ENCODE measurements at places on chromosomes 16 and 17. TPM values are rescaled to one million over a fixed set of nuclear protein-coding genes. Genes with fewer than 3 reads are reported as not detected.
A peak's percentile ranks its signal among the peaks of the same experiment; 100 is the strongest.

GRCh38 chr17:43906951-43907424, 348 bp downstream of the MPP2 start:
- DNase-seq: no peak

DNA sequence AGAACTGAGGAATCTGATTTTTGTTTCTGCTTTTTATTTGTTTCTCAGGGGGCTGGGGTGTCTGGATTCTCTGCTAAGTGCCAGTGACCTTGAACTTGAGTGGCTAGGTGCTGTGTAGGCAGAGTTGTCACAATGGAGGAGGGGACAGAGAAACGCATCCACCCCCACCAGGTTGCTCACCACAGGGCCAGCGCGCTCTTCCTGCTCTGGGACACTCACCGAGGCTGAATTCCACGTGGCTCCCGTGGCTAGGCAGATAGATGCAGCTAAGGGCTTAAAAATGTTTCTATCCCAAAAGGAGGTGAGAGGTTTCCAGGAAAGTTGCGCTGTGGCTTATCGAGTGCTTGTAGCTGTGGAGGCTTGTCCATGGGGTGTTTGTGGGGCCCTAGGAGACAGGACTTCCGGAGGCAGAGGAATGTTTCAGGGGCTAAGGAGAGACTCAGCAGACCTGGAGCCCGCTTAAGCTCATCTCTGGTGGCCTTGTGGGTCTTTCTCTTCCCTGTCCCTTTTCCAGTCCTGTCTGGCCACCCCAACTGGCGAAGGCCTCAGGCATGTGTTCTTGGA, 36.8 kb downstream of the ADCY7 start:
- DNase-seq: peak; percentile 84

Gene VMO1
- total RNA-seq: 1.5 TPM

Gene TEX14
- under 0.01 TPM for total RNA-seq

DNA sequence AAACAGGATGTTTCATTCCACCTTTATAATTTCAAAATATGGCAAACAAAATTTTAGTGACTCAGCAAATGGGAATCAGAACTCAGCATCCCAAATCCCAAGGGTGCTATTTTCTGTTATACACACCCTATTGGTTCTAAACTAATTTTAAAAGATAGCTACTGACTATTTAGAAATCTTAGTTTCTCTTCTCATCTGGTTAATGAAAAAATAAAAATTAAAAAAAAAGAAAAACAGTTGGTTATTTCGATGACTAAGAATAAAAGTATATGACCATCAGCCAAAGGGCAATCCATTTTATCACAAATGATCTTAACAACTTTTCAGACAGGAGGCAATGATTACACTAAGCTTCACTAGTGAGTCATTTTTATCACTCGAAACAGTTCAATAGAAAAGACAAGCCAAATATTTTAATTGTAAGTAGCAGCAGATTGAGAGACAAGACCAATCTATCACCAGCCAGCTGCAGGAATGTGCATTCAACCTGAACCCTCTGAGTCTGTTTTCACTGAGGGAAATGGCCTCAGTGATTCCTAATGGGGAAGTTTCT, 15.2 kb downstream of the PHLPP2 start:
- peak; percentile 34 for DNase-seq

GRCh38 chr16:88649924-88650748, 717 bp downstream of the CYBA start:
- DNase-seq: no peak

DNA sequence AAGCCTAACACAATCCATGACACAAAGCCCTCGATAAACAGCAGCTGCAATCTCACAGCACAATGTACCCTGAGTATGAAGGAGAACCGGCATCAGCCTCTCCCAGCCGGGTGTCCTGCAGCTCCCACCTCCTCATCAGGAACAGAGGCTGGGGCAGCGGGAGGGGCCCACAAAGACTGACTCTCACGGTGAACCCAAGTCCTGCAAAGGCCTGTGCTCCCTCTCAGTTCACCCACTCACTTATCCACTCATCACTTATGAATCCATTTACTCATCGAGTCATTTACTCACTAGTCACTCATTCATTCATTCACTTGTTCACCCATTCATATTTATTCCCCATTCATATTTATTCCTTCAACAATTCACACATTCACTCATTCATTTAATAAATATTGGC, 11.6 kb downstream of the ZNF423 start:
- no peak for DNase-seq

DNA sequence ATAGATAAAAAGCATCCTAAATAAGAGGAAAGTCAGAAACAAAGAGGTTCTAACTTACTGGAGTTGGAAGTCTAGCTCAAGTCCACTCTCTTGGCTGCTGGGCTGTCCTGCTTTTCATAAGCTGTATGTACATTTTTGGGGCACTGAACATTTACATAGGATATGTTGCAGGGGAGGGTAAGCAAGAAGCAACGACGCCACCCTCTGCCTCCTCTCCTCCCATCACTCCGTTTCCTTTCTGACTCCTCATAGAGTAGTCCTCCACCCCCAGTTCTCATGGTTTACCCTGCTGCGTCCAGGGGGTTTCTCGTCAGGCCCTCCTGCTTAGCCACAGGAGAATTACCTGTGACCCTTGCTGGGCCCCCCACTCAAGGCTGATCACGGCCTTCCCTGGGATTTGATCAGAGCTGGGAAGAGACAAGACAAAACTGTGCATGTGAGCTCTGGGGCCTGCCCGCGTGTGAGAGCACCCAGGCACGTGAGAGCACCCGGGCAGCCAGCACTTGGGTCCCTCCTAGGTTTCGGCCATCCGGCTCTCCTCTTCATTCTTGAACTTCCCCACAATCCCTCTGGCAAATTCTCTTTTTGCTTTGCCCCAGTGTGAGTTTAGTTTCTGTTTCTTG, 37.1 kb downstream of the TMEM11 start:
- DNase-seq: no peak

Gene TPPP3
- total RNA-seq: 3.8 TPM

GRCh38 chr16:11990702-11991390, 14.3 kb downstream of the SNX29 start:
- no peak for DNase-seq

Gene CPHXL2
- total RNA-seq: not detected

Gene TBC1D3I
- 0.51 TPM for total RNA-seq

Gene ETV4
- 0.51 TPM for total RNA-seq

Gene WFDC1
- total RNA-seq: 34.0 TPM

DNA sequence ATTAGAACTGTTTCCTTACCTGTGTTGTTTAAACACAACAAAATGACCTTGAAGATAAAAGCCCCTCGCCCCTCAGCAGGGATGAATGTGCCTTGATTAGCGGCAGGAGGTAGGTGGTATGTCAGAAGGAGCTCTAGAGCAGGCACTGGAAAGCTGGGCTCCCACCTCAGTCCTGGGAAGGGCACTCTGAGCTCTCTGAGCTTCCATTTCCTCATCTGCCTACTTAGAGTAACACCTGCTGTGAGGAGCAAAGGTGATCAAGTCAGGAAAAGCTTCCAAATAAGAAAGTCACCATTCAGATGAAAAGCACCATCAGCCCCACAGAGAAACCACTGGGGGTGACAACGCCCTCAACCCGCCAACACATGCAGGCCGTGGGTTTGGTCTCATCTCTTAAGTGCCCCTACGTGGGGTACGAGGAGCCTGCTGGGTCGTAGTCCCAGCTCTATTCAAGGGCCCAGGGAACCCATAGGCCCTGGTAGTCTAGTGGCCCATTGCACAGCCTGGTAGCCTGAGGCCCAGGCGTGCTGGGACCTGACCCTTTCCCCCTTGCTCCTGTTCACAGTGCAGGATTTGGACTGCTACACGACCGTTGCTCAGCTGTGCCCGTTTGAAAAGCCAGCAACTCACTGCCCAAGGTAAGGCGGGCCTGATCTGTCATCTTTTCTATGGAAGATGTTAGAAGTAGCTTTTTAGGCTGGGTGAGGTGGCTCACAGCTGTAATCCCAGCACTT, 57.3 kb downstream of the CRISPLD2 start:
- DNase-seq: no peak

DNA sequence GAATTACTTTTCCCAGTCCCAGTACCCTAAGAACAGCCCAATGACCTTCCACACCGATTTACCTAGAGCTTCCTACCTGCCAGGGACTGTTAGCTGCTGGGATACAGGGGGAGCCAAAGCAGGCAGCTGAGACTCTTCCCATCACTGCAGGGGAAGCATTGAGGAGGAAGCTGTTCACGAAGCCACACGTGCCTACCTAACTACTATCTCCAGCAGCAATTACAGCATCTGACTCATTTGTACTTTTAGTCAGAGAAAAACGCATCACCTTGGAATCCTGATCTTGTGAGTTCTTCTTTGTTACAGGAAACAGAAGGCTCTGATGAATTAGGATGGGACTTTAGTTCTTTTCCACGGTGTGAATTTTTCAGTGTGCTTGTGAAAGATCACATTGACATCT, 113.7 kb upstream of the DHX40 start:
- DNase-seq: peak; percentile 71

Gene WDR81
- total RNA-seq: 26.2 TPM

DNA sequence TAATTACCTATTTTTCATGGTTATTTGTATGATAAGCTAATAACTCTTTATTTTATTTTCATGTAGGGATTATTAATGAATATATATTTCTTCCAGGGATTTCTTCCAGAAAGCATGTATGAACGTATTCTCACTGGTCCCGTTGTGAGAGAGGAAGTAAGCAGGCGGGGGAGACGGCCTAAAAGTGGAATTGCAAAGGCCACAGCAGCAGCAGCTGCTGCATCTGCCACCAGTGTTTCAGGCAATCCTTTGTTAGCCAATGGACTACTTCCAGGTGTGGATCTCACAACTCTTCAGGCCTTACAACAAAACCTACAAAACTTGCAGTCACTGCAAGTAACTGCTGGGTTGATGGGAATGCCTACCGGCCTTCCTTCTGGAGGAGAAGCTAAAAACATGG, 110.3 kb upstream of the RBL2 start:
- no peak for DNase-seq

Gene SLC5A11
- under 0.01 TPM for total RNA-seq

GRCh38 chr17:40854175-40854814, 12.7 kb downstream of the KRT12 start:
- DNase-seq: peak; percentile 92

- peak; percentile 97 for DNase-seq
Measured at GRCh38 chr17:49146620-49147306, 14.2 kb downstream of the B4GALNT2 start.

GRCh38 chr17:61863801-61864126, 436 bp upstream of the BRIP1 start:
- no peak for DNase-seq

Gene DNAAF8
- total RNA-seq: 0.26 TPM

DNA sequence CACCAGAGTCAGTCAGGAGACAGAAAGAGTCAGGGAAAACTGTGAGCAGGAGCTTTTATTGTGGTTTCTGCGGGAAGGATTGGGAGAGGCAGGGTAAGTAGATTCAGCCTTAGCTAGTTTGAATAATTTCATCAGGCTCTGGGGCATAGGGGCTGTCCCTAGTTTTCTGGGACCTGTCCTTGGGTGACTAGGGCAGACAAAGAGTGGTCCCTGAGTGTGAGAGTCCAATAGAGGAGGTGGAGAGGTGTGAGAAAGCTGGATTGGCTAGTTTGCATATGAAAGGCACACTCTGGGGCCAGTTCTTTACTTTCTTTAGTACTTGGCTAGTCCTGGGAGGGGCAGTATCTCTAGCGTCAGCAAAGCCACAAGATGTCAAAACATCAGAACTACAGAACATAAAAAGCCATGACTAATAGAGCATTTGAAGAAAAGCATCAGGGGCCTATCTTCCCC, 255.6 kb downstream of the HS3ST3A1 start:
- DNase-seq: peak; percentile 98

- peak; percentile 72 for DNase-seq
Measured at GRCh38 chr16:85037050-85037410, 9.4 kb downstream of the KIAA0513 start.

- DNase-seq: no peak
Measured at GRCh38 chr17:68819465-68819864, 135.7 kb downstream of the ABCA8 start.

DNA sequence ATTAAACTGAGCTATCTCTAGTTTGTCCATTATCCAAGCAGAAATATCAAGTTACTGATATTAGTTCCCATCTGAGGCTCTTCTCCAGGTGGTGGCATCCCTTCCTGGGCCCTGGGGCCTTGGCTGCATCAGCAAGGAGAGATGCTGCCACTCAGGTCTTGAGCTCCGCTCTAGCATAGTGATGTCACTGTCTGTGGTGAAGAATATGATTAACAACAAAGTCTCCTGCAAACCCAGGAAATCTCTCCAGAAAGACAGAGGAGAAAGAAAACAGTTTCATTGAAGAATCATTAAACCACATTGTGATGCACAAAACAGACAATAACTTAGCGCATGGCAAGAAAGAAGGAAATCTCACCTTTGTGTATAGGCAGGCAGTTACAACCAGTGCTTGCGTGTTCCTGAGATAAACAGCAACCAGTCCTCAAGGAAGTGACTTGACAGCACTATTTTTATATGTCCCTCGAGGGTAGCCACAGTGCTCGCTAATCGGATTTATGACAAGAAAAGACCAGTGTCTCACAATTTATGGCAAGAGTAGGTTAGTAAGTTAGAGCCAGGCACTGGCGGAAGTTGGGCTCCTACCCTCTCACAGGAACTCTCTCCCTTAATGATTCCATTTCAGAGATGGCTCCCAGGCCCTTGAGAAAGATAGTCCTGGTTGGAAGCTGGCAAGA, 151.1 kb downstream of the AHSP start:
- no peak for DNase-seq

Gene PPP1R27
- under 0.01 TPM for total RNA-seq

DNA sequence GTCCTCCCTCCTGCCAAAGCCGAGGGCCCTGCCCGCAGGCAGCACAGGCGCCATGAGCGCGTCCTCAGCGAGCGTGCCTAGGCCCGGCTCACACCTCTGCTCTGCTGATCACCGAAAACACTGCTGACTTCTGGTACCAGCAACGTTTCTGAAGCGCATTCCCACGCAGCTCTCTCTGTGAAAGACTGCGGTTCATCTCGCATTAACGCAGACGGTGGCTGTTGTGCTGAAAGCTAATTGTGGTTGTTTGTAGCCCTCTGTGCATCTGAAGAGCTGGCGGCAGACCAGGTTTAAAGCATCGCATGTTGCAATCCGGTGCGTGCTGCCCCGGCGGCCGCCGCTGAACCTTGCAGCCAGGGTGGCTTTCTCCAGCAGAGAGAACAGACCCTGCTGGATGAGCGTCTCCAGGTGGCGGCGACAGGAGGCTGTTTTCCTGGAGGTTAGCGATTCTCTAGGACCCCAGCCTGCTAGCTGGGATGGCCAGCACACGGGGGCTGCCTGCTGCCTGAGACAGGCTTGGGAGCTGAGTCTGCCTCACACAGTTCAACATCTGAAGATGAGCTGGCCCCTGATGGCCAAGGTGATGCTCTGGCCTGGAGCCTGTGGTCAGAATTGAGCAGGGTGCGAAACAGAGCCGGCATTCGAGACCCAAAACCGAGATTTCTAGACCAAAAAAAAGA, 49.8 kb upstream of the CHMP6 start:
- peak; percentile 55 for DNase-seq

DNA sequence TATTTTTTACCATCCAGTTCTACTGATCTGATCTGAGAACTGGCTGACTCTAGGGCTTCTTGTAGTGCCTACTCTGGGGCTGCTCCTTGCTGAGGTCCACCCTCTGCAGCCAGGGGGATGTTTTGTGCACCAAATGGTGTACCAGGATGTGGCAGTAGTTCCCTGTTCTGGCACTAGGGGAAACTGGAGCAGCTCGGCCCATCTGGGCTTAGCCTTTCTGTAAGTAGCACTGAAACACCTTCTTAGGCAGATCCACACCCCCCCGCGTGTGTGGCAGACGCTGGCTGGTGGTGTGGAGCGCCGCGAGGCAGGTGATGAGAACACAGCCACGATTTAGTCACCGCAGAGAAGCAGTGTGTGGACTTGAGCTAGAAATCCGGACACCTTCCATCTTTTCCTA, 17.0 kb downstream of the DUSP14 start:
- DNase-seq: peak; percentile 36

Gene METTL22
- total RNA-seq: 18.5 TPM

GRCh38 chr16:30922960-30923535, 324 bp upstream of the FBXL19 start:
- DNase-seq: peak; percentile 100

Measured in fibroblast of lung (primary cell).